ENCODE measurements at places on chromosomes 16 and 17.

GRCh38 chr17:9792181-9792840 is 919 bp upstream of the DHRS7C start:
- no peak for DNase-seq

DNA sequence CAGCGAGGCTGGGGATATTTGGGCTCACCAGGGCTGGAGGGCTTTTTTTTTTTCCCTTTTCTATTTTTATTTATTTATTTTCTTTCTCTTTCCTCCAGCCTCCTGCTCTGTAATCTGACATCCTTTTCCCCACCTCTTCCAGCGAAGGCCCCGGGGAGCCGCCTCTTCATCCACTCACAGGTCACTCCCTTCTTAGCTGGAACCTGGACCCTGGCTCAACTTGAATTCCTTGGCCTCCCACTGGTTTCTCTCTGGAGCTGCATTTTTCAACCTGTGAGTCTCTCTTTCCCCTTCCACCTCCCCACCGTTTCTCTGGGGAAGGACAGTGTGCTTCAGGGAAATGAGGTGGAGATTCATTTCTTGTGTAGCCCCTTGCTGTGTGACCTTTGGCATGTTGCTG is 82.0 kb downstream of the MRM1 start:
- DNase-seq: no peak

DNA sequence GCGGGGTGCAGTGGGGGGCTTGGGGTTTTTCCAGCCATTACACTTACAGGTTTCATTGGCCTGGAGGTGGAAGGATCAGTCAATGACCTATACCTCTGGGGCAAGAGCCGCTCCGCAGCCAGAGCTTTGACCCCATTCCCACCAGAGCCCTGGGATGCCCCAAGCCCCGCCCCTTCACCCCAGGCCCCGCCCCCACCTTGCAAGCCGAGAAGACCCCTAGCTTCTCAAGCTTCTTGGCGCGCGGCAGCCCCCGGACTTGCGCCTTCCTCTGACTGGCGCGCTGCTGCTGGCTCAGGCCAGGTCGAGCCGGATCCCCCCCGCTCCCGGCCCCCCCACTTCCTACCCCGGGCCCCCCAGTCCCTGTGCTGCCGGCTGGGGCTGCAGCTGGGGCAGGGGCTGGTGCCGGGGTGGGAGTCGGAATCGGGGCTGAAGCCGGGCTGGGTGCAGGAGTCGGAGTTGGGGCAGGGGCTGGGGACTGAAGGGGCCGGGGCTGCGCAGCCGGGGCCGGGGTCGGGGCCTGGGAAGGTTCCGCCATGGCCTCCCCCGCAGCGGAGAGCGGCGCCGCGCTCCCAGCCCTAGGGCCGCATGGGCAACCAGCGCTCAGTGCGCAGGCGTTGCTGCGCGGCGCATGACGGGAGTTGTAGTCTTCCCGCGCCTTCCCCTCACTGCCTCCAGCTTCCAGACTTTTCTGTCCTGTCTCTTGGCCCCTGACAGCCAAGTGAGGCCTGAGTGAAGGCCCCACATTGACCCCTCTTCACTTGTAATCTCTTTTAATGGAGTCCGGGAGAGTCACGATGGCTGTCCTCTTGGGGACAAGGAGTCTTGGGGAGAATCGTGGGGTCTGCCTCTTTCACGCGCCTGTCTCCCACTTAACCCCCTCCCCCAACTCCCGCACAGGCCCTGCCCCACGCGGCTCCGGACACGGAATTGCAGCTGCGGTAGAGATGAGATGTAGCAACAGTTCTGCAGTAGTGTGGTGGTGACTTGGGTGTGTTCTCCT is at the start of gene KAT2A:
KAT2A (minus strand) TSS at position 598 of the 1,000 bp plus-strand sequence; CDS start at position 535, 63 bp downstream.
- no peak for DNase-seq

GRCh38 chr17:285751-286422 is 66.7 kb downstream of the RPH3AL start:
- DNase-seq: no peak

Data from fibroblast of skin of left biceps (primary cell).